H1 (cell line): ENCODE measurements at places on chromosomes 5 and 9. TPM values are rescaled to one million over a fixed set of nuclear protein-coding genes. Genes with fewer than 3 reads are reported as not detected.

GRCh38 chr9:97970165-97970564, 13.0 kb upstream of the ANP32B start:
- no peak for DNase-seq
- H3K4me3 ChIP-seq, result no peak overlapping the region
- H3K36me3 ChIP-seq, result no peaks in the 10 kb centered on the region
- H3K27ac ChIP-seq, result no peak overlapping the region

DNA sequence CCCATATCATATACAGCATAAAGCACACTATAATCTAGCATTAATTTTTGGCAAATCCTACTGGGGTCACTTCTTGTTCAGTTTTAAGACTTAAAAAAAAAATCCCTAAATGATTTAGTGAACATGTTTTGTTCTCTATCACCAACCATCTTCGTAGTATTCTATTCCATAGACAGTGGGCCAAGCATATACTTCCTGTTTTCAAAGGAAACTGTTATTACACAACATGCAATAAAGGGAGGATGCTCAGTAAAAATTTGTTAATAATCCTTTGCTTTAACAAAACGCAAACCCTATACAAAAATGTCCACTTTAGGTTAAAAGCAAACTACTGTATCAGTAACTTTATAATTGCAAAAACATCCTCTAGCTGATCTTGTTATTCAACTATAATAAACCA, 13.0 kb downstream of the CCNH start:
- peaks cover 9% of the 10 kb centered on the region for H3K36me3 ChIP-seq
- no peak overlapping the region for H3K4me3 ChIP-seq
- H3K4me1 ChIP-seq, result no peaks in the 10 kb centered on the region
- no peak overlapping the region for H3K27ac ChIP-seq

DNA sequence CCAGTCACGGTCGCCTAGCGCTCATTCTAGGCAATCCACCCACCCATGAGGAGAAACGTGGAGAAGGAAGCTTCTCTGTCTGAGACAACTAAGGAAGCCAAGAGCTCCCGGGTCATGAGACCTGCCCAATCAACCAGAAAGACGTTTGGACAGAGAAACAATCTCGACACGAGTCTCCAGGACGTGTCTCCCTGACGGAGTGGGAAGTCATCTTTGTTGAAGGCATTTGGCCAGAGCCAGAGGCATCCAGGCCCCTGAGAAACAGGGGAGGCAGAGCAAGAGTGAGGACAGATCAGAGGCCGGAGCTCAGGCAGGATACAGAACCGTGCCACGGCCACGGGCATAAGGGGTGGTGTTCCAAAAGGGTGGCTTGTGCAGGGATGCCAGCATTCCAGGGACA, 479.0 kb downstream of the SPATA31A7 start:
- H3K4me1 ChIP-seq, result no peaks in the 10 kb centered on the region
- no peaks in the 10 kb centered on the region for H3K36me3 ChIP-seq
- DNase-seq, result no peak
- H3K27me3 ChIP-seq, result peaks cover 1% of the 10 kb centered on the region
- no peak overlapping the region for H3K4me3 ChIP-seq

DNA sequence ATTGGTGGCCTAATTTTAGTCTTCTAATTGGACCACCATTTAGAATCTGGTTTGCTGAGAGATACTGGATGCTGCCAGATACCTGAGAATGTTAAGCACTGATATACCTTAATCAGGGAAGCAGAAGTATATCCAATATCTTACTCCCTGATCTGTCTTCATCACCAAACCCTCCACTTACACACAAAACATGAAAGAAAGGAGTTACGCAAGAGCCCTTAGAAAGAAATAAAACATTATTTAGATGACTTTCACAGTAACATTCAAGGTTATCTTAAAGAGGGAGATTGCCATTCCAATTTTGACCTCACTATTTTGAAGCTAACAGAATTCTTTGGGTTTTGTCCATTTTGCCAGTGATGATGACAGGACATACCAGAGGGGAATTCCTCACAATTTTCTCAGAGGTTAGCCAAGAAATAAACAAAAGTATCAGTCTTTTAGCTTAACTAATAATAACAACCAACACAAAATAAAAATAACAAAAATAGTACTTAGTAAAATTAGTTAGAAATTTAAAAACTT, 496.1 kb downstream of the NFIB start:
- no peak overlapping the region for H3K4me3 ChIP-seq
- no peaks in the 10 kb centered on the region for H3K27me3 ChIP-seq
- no peak overlapping the region for H3K27ac ChIP-seq
- no peaks in the 10 kb centered on the region for H3K36me3 ChIP-seq
- no peaks in the 10 kb centered on the region for H3K4me1 ChIP-seq
- DNase-seq, result no peak

DNA sequence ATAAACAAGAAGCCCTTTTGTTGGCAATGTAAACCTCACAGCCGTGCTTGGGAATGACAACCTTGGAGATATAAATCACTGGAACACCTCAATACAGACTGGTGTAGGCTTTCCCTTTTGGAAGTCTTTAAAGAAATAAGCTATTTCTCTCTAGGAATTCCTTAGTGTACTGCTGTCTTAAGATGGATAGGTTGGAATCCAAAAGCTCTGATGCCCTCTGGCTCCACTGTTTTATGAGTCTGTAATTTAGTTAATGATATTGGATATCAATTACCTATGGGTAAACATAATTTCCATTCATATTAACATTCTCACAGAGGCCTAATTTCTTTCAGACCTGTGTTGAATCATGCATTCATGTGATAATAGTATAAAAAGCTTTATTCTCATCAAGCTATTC, 435.9 kb upstream of the MPDZ start:
- DNase-seq, result no peak
- H3K36me3 ChIP-seq, result no peaks in the 10 kb centered on the region
- no peak overlapping the region for H3K27ac ChIP-seq

DNA sequence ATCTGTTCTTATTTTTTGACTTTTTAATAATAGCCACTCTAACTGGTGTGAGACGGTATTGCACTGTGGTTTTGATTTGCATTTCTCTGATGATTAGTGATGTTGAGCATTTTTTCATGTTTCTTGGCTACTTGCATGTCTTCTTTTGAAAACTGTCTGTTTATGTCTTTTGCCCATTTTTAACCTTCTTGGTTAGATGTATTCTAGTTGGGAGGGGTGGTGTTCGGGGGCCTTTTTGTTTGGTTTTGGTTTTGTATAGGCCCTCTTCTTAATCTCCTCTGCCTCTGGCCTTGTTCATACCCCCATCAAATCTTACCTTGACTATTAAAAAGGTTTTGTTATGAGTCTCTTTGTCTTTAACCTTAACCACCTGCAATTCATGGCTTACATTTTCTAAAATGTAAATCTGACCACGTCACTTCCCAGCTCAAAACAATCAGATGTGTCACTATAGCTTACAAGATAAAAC, 107.8 kb upstream of the NR4A3 start:
- H3K4me1 ChIP-seq, result no peaks in the 10 kb centered on the region
- no peaks in the 10 kb centered on the region for H3K27me3 ChIP-seq
- H3K36me3 ChIP-seq, result no peaks in the 10 kb centered on the region
- no peak overlapping the region for H3K4me3 ChIP-seq
- H3K27ac ChIP-seq, result no peak overlapping the region
- DNase-seq, result no peak

GRCh38 chr9:32603914-32604852, 31.2 kb upstream of the NDUFB6 start:
- H3K4me1 ChIP-seq, result no peaks in the 10 kb centered on the region
- DNase-seq, result no peak
- no peak overlapping the region for H3K4me3 ChIP-seq

- no peak overlapping the region for H3K27ac ChIP-seq
- no peaks in the 10 kb centered on the region for H3K36me3 ChIP-seq
- no peak for DNase-seq
- H3K4me1 ChIP-seq, result 0 out of 2 replicates have a peak, but pooled peaks cover 9% of the 10 kb centered on the region
- H3K27me3 ChIP-seq, result no peaks in the 10 kb centered on the region
Measured at GRCh38 chr5:119389288-119390030, 33.6 kb downstream of the TNFAIP8 start.

- no peaks in the 10 kb centered on the region for H3K27me3 ChIP-seq
- no peak overlapping the region for H3K4me3 ChIP-seq
- H3K4me1 ChIP-seq, result no peaks in the 10 kb centered on the region
- H3K36me3 ChIP-seq, result no peaks in the 10 kb centered on the region
Measured at GRCh38 chr5:573976-574375, 38.2 kb upstream of the CEP72 start.

GRCh38 chr5:180589771-180590542, 1.3 kb downstream of the SCGB3A1 start:
- no peak overlapping the region for H3K27ac ChIP-seq
- no peaks in the 10 kb centered on the region for H3K36me3 ChIP-seq
- H3K27me3 ChIP-seq, result peaks cover 22% of the 10 kb centered on the region
- H3K4me1 ChIP-seq, result no peaks in the 10 kb centered on the region
- peak; percentile 57 for DNase-seq
- H3K4me3 ChIP-seq, result peak overlapping the region; percentile 44

DNA sequence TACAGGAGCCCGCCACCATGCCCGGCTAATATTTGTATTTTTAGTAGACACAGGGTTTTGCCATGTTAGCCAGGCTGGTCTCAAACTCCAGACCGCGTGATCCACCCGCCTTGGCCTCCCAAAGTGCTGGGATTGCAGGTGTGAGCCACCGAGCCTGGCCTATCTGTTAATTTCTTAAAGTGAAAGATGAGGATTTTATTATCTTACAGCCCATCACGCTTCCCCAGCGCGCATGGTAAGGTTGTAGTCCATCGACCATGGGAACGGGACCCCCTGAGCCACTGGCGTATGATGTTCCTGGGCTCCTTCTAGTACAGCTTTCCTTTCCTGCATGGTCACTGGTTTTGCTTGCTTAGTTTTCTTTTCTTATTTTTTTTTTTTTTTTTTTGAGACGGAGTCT, 8.7 kb downstream of the CDHR2 start:
- no peak overlapping the region for H3K4me3 ChIP-seq
- H3K27ac ChIP-seq, result no peak overlapping the region
- no peak for DNase-seq

DNA sequence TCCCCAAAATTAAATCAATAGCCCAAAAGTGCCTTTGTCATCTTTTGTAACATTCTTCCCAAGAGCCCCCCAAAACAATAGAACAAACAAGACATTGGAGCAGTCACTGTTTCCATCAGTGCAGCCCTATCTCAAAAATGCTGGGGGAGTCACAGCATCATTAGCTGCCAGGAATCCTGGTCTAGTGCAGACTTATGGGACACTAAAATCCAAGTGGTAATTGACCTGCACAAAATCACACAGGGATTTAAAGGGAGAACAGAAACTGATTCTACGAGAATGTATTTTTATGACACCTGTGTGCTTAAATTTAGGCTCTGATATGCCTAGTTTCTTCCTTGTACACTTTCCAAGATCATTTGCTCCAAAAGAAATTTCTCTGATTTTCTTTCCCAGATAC, 172.9 kb downstream of the GLIS3 start:
- H3K27ac ChIP-seq, result no peak overlapping the region
- H3K4me3 ChIP-seq, result no peak overlapping the region
- DNase-seq, result no peak
- H3K27me3 ChIP-seq, result no peaks in the 10 kb centered on the region

GRCh38 chr5:1827886-1828397, 26.7 kb downstream of the NDUFS6 start:
- no peaks in the 10 kb centered on the region for H3K27me3 ChIP-seq
- H3K36me3 ChIP-seq, result no peaks in the 10 kb centered on the region; the same call in 1 of the 2 replicates
- no peak for DNase-seq
- no peak overlapping the region for H3K27ac ChIP-seq
- H3K4me1 ChIP-seq, result peaks cover 3% of the 10 kb centered on the region
- no peak overlapping the region for H3K4me3 ChIP-seq

DNA sequence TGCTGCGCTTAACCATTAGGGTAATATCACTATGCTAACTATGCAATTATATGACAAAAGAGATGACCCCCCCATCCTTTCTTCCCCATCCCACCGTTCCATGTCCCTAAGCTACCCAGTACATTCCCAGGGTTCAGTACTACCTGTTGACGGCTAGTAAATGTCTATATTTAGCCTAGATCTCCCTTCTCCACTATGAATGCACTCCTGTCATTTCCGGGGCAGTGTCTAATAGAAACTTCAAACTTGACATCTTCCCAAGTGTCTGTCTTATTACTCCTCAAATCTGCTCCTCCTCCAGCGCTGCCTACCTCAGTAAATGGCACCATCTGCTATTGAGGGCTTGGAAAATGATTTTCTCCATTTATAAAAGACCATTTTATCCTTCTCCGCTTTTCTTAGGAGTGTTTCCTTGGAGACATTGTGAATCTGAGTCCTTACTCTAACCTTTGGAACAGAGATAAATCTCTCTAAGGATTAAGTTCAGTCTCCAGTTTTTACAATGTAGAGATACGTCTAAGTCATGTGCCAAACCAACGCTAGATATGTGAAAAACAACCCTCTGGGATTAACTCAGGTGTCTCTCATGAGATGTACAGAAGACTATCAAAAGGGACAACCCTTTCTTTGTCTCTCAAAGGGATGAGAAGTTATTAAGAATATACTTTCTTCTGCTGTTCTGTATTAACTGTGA, 114.9 kb downstream of the BNC2 start:
- H3K27ac ChIP-seq, result no peak overlapping the region; the same call in 1 of the 2 replicates
- H3K4me3 ChIP-seq, result no peak overlapping the region
- no peak for DNase-seq
- H3K4me1 ChIP-seq, result no peaks in the 10 kb centered on the region
- no peaks in the 10 kb centered on the region for H3K36me3 ChIP-seq

GRCh38 chr9:92003308-92004044, 53.4 kb upstream of the ROR2 start:
- no peaks in the 10 kb centered on the region for H3K36me3 ChIP-seq
- no peak overlapping the region for H3K4me3 ChIP-seq
- no peak overlapping the region for H3K27ac ChIP-seq
- peak; percentile 44 for DNase-seq

GRCh38 chr9:102652471-102652870, 342.7 kb upstream of the CYLC2 start:
- no peak for DNase-seq
- H3K4me3 ChIP-seq, result no peak overlapping the region
- no peaks in the 10 kb centered on the region for H3K4me1 ChIP-seq
- H3K27ac ChIP-seq, result no peak overlapping the region

DNA sequence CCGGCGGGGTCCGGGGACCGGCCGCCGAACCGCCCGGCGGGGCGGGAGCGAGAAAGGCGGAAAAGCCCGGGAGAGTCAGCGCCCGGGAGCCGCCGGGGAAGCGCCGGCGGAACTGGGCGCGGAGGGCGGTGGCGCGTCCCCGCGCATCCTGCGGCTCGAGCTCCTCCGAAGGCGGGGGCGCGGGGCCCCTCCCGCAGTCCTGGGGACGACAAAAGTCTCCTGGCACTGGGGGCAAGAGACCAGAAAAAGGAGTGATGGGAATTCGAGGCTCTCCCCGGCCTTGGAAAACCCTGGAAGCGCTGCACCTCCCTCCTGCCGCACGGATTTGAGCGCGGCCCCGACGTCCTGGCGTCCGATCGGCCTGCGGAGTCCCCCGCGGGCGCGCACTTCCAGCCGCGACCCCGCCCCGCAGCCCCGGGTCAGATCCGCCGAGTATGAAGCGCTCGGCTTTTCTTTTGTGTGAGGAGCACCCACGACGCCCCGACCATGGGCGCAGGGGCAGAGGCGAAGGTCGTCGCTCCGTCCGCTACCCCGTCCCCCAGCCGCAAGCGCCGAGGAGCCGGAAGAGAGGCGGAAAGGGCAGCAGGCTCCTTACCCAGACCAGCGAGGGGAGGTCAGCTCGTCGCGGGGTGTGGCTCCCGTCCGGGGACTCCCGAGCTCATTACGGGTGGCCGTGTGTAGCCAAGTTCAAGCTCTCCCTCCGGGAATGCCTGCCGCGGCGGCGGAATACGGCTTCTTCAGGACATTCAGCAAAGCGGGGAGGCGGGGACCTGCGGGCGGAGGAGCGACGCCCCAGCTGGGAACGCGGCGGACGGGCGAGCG, at the start of gene EPB41L4A:
EPB41L4A (minus strand) TSS at position 114 of the 822 bp plus-strand sequence. CDS start 238 bp downstream, outside the sequence.
- H3K36me3 ChIP-seq, result no peaks in the 10 kb centered on the region
- peaks cover 10% of the 10 kb centered on the region for H3K27me3 ChIP-seq
- no peak within 1 kb of the TSS for H3K27ac ChIP-seq
- H3K4me1 ChIP-seq, result peaks cover 2% of the 10 kb centered on the region; the same call in 1 of the 2 replicates
- DNase-seq, result no peak

The ANKRD33B gene
- total RNA-seq, result 20.5 and 20.6 TPM in 2 replicates

The RAPGEF1 gene
- total RNA-seq, result 73.8 and 78.9 TPM in 2 replicates

The KIF3A gene
- 11.5 and 13.1 TPM in 2 replicates for total RNA-seq

The CTSV gene
- 113 and 114 TPM in 2 replicates for total RNA-seq
